ENCODE measurements at places on chromosomes 12 and 14. TPM values are rescaled to one million over a fixed set of nuclear protein-coding genes. Genes with fewer than 3 reads are reported as not detected.

GRCh38 chr12:39420043-39420442 is 22.9 kb downstream of the KIF21A start:
- no peak for DNase-seq

GRCh38 chr14:29217813-29218450 is 451.3 kb downstream of the FOXG1 start:
- no peak for DNase-seq

The ALX1 gene
- total RNA-seq, result 1.2 TPM

DNA sequence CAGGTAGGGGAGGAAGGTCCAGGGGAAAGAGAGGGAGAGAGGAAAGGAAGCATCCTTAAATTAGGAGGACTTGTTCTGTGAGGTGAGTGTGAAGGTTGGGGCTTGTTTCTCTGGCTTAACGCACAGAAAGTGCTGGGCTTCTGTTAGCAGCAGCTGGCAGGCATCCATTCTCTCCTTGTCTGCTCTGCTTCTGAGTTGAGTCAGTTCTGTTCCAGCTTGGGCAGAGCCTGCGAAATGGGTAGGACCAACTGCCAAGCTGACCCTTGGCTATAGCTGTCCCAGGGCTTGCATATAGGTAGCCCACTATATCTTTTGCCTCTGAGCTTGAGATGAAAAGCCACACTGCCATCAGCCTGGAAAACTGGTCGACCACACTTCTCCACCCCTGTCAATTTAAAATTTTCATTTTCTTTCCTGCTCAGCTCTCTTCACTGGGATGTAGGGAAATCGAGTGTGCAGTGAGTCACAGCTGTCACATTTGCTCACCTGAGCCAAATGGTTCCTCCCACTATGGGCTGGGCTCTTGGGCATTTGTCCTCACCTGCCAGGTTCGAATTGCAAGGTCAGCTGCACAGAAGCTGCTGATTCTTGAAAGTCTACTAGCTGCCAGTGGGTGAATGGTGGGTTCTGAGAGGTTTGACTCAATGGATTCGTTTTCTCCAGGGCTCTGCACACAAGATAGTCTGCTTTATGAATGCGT is 256.4 kb upstream of the PWP1 start:
- no peak for DNase-seq

The SRGAP1 gene
- 14.4 TPM for total RNA-seq

The CLECL1 gene
- not detected for total RNA-seq

The FGF23 gene
- not detected for total RNA-seq

The C12orf50 gene
- 0.11 TPM for total RNA-seq

The SOAT2 gene
- total RNA-seq, result not detected

The DAD1 gene
- total RNA-seq, result 299 TPM

- DNase-seq, result no peak
These were observed 45.1 kb downstream of the TMX1 start for GRCh38 chr14:51285120-51285519.
